ENCODE measurements at places on chromosomes 7 and 10.

DNA sequence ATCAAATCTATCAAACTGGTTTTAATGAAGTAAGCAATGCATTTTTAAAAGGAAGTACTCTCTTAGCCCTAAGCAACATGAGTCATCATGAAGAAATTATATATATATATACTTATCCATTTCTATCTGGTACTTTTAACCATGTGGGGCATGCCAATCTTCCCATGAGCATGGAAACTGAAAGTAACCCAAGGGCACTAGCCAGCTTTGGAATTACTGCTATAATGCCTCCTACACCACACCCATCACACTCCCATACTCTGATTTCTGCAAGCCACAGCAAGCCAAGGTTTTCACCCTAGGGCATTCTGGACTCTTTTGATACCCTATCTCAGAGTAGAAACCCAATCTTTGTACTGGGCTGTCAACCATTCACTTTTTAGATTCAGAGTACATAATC is 204.6 kb downstream of the IMMP2L start:
- DNase-seq = no peak

DNA sequence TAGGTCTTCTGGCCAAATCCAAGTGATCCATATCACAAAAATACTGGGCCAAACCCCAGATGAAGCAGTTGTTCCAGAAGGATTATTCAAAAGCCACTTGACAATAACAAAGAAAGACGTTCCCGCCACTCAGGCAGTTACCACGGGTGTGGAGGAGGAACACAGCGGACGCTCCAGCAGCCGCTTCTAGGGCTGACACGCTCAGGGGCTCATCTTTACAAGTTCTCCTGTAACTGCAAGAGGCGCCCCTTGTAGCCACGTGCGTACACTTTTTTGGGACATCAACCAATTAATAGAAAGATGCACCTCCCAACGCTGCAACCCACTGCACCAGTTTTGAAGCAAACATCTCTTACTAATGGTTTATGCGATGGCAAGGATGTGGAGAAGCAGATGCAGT is 159.4 kb downstream of the GRID1 start:
- DNase-seq = no peak

DNA sequence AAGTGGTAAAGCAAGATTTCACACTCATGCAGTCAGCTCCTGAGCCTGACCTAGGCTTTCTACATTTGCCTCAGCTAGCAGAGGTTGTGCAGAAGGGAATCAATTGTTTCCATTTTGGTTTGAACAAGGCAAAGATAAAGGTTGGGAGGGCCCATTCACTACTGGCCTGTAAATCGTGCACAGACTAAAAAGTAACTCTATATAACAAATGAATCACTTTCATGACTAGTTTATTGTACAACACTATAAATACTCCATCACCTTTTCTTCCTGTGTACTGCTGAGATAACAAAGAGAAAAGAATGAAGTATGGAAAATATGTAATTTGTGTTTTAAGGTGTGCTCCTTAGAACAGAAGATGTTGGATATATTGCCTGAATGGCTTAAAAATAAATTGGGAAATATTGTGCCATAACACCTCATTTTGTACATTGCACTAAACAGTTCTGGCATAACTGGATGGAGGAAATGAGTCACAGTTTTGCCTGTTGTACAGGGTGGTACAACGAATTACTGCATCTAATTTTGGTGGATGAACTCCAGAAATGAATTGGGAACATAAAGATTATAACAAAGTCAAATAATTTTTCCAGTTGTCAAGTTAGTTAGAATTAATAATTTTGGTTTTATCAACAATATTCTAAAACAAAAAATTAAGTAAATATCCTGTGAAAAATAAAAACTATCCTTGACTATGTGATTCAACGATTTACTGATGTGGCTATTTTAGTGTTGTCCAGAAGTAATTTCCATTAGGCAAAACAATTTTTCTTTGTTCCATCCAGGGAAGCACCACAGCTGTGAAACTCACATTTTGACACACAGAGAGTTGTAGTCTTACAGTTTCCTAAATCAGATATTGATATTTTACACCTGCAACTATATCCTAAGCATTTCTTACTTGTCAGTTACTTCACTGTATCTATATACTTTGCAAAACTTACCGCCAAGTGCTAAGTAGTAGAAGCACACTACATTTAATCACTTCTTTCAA is 18.0 kb downstream of the SEMA3C start:
- no peak for DNase-seq

- DNase-seq = no peak
Measured at GRCh38 chr10:70087616-70088307, 35.1 kb downstream of the MACROH2A2 start.

DNA sequence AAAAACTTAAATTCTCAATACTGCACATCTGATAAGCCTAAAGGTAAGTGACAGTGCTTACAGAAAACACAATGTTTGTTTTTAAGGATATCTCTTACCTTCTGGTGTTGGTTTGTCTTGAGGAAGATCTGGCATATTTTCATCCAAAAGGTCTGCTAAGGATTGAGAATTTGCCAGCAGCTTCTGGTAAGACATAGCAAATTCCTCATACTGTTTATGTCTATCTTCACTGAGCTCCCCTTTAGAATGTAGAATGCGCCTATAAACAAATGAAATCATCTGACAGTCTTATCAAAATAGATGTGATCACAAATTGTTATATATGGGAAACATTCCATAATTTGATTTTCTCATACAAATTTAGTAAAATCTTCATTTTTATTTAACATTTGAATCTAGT is 28.7 kb downstream of the UPF2 start:
- no peak for DNase-seq

Data from stimulated activated naive CD8-positive, alpha-beta T cell treated with anti-CD3 and anti-CD28 coated beads, Interleukin-15, Interleukin-2, amounts not matched to agents 100 U/mL and 50 U/mL, for 24 hours (primary cell).